ENCODE measurements at places on chromosomes 1 and 21.

DNA sequence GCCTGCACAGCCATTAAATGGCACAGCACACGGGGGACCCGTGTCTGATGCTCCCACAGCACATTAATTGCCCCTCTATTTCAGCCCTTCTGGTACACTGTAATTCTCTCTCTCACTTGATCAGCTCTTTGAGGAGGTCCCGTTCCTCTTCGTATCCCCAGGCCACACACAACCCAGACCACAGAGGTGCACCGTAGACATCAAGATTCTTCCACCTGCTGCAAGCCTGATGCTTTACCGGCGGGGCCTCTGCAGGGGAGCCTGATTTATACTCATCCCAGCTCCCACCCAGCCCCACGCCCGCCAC, 759 bp downstream of the SMYD3 start:
- no peak for DNase-seq

GRCh38 chr21:45136500-45136899, 62.1 kb downstream of the ADARB1 start:
- no peak for DNase-seq

DNA sequence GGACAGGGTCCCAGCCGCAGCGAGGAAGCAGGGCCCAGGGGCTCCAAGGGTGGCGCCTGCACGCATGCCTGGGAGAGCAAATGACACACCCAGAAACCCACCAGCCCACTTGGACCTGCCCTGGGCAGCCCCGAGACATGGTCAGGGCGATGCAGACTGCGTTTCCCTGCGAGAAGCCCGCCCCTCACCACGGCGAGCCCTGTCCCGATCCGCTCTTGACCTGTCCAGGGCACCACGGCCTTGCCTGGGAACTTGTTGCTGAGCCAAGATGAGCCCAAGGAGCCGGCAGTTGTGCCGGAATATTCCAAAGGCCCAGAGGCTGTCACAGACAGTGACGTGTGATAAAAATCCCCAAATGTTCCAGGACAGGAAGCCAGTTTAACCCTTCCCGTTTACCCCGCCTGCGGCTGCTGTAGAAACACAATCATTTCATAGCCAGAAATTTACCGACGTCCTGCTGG, 78.1 kb downstream of the SIK1 start:
- peak; percentile 59 for DNase-seq

GRCh38 chr1:28971980-28972771, 57.8 kb downstream of the EPB41 start:
- DNase-seq: peak; percentile 81

DNA sequence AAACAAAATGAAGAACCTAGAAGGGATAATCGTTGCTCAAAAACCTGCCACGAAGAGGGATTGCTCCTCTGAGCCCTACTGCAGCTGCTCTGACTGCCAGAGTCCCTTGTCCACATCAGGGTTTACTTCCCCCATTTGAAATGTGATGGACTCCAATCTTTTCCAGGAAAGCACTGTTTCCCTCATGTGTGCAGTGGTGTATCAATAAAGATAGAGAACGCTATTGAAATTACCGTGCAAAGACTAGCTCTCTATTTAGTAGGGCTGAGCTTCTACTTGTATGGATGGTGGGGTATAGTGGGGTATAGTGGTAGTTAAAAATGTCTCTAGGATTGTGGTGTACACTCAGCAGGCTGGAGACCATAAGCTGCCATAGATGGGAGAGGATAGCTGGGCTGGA, 3.7 kb downstream of the TMCO2 start:
- no peak for DNase-seq

DNA sequence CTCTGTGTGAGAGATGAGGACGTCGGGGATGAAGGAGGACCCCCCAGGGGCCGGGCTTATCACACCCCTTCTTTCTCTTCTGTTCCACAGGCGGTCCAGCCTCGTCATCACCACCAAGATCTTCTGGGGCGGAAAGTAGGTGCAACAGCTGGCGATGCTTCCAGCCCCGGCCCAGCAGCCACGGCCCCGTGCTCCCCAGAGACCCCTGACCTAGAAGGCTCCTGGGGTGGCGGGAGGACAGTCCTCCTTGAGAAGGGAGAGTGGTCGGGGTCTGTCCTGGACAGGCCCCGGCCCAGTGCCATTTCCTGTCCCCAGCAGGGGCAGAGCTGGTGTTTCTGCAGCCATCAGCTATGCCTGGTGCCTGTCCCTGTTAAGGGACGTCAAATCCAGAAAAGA, 41.7 kb downstream of the KCNAB2 start:
- no peak for DNase-seq

DNA sequence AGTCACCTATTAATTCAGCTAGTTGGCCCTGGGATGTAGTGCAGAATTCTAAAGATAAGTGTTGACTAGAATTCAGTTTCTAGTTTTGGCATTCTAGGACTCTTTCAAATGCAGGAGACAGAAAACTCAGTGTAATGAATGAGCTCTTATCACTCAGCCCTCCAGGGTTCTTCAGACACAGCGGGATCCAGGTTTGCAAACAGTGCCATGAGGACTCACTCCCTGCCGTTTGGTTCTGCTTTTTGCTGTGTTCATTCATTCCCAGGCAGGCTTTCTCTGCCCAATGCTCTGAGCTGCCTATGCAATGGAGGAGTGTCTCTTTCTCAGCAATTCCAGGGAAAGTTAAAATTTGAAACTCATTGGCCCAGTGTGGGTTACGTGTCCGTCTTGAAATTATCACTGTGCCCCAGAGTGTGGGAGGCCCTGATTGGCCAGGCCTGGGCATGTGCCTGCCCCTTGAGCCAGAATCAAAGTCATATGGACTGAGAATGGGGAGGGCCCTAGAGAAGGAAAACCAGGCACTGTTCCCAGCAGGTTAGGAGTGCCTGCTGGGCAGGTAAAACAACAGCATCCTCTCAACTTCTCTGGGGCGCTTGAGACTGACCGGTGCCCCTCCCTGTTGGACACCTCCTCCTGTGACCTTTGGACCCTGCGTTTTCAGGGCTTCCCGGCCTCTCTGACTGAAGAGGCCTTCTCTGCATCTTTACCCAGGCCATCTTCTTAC, 43.4 kb downstream of the TMEM51 start:
- no peak for DNase-seq

DNA sequence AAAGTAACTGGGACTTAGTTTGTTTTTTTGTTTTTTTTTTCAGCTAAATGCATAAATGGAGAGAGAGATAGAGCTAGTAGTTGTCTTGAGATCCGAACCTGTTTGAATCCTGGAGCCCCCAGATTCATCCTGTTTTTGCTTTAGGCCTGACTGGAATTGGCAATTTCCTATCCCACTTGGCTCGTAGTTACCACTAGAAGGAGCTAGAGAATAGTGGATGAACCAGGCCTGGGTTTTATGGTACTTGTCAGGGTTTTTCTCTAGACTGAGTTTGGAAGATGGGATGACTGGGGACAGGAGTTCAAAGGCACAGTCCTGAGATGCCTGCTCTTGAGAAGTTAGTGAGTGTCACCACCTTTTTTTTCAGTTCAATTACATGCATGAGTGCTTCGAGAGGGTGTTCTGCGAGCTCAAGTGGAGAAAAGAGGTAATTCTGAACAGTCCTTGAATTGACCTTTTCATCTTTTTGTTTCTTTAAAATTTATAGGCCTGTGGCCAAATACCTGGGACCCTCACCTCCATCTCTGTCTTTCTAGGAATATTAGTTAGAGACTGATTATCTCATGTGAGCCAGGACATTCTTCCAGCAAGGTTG, 23.4 kb downstream of the CELF3 start:
- DNase-seq: peak; percentile 22

GRCh38 chr1:20319456-20320220, 29.0 kb downstream of the VWA5B1 start:
- no peak for DNase-seq

- DNase-seq: no peak
Observed at GRCh38 chr1:74811436-74812179, 78.7 kb downstream of the TYW3 start.

GRCh38 chr1:81600878-81601622, 199.7 kb upstream of the ADGRL2 start:
- DNase-seq: no peak

GRCh38 chr1:223212441-223212840, 69.4 kb upstream of the TLR5 start:
- no peak for DNase-seq

GRCh38 chr1:76238094-76238628, 163.6 kb downstream of the ST6GALNAC3 start:
- no peak for DNase-seq

GRCh38 chr1:151920149-151920548, 10.8 kb upstream of the THEM4 start:
- no peak for DNase-seq

GRCh38 chr1:175252561-175252960, 60.0 kb upstream of the KIAA0040 start:
- DNase-seq: no peak

GRCh38 chr21:45073301-45074047, 906 bp upstream of the ADARB1 start:
- peak; percentile 39 for DNase-seq

- DNase-seq: peak; percentile 36
Observed at GRCh38 chr1:20100632-20101355, 18.5 kb downstream of the PLA2G2D start.

- DNase-seq: no peak
Observed at GRCh38 chr1:34973326-34973725, 11.8 kb downstream of the TMEM35B start.

- no peak for DNase-seq
Observed at GRCh38 chr1:236091933-236092318, 27.0 kb upstream of the NID1 start.

- DNase-seq: no peak
Observed at GRCh38 chr21:16047904-16048303, 318.1 kb downstream of the USP25 start.

- DNase-seq: no peak
Observed at GRCh38 chr1:222948079-222948478, 133.2 kb downstream of the DISP1 start.

DNA sequence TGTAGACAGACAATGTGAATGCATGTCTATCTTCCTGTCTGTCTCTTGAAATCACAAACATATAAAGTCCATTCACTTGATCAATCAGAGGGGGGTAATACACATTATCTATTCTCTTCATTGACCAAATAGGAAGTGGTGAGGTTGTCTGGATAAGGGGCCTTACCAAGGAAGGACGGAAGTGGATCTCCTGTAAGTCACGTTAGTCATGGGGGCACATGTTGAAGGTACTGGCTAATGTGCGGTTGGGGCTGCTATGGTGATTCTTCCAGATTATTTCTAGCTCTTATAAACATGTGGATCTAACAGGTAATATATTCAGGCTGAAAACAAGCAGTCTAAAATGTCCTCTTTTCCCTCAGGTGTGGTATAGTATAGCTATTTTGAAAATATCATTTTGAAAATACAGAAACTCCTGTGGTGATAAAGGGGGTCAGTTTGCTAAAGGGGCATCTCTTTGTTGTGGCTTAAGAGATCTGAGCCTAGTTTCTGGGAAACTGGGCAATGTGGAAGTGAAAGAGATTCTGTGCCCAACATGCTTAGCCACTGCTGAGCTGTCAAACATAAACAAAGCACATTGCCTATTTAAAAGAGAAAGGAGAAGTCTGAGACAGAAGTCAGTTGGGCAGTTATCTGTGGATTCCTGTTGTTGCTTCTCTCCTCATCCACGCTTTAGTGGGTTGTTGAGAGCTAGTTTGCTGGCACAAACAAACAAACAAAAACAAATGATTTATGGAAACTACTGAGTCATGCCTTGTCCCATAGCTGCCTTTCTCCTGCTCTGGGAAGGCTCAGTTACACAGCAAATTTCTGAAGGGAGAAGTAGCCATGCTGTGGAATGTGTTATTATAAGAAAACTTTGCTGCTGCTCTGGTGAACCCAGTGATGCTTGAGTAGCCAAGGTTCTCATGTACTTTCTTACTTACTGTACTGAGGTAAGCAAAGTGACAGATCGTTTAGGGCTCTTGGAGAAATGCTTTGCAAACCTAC, 166.9 kb downstream of the HLX start:
- DNase-seq: no peak

DNA sequence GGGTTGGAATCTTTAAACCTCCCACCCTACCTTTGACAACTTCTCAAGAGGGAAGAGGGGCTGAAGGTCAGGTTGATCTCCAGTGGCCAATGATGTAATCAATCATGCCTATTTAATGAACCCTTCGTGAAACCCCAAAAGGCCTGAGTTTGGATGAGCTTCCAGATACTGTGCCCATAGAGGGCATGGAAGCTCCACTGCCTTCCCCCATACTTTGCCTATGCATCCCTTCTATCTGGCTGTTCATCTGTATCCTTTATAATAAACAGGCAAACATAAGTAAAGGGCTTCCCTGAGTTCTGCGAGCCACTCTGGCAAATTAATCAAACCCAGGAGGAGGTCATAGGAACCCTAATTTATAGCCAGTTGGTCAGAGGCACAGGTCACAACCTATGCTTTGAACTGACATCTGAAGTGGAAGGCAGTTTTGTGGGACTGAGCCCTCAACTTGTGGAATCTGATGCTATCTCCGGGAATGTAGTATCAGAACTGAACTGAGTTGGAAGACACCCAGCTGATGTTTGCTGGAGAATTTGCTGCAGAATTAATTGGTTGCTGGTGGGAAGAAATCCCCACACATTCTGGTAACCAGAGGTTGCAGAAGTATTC, 24.8 kb downstream of the S100A10 start:
- no peak for DNase-seq

- DNase-seq: no peak
Observed at GRCh38 chr1:33149453-33150190, 32.2 kb downstream of the TRIM62 start.

- no peak for DNase-seq
Observed at GRCh38 chr1:177315261-177315660, 144.5 kb downstream of the BRINP2 start.

- DNase-seq: no peak
Observed at GRCh38 chr1:199995096-199995685, 32.3 kb upstream of the NR5A2 start.

DNA sequence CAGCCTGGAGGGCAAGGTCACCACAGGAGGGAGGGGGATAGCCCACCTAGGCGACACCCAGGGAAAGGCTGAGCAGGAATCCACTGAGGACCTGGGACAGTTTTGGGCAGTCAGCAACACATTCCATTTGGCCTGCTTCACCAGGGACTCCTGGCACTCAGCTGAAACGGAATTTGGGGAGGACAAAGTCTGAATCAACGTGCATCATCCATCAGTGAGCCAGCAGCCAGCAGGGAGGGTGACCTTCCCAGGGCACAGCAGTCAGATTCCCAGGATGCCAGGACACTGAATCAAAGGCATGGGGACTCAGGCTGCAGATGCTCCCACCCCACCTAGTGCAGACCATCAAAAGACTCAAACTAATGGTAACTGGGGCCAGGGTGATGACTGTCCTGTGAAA, 4.6 kb downstream of the SH3BP5L start:
- DNase-seq: peak; percentile 80

DNA sequence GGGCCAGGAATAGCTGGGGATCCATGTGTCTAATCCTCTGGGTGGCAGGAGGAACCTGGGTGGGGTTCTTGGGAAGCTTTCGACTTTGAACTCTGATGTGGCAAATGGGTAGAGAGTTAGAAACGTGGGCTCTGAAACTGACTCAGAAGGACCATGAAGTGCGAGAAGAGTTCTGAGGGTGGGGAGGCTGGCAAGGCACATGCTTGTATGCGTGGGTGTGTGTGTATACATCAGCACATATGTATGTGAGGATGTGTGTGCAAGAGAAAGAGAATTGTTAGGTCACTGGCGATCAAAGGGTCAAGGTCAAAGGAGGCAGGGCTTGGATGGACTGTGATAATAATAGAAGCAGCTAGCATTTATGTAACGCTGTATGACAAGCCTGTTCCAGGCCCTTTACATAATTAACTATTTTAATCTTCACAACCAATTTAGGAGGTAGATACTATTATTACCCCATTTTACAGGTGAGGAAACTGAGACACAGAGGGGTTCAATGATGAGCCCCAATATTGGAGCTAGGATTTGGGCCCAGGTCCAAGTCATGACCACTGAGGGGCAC, 84.5 kb upstream of the POU3F1 start:
- DNase-seq: no peak

GRCh38 chr21:28779914-28780313, 212.8 kb downstream of the LTN1 start:
- DNase-seq: no peak

GRCh38 chr1:157085421-157085820, 14.2 kb downstream of the ETV3L start:
- no peak for DNase-seq

All from brain microvascular endothelial cell (primary cell).